Heart left ventricle (tissue), 16 donors: ENCODE measurements at places on chromosomes 1 and 21. TPM values are rescaled to one million over a fixed set of nuclear protein-coding genes. Genes with fewer than 3 reads are reported as not detected.

DNA sequence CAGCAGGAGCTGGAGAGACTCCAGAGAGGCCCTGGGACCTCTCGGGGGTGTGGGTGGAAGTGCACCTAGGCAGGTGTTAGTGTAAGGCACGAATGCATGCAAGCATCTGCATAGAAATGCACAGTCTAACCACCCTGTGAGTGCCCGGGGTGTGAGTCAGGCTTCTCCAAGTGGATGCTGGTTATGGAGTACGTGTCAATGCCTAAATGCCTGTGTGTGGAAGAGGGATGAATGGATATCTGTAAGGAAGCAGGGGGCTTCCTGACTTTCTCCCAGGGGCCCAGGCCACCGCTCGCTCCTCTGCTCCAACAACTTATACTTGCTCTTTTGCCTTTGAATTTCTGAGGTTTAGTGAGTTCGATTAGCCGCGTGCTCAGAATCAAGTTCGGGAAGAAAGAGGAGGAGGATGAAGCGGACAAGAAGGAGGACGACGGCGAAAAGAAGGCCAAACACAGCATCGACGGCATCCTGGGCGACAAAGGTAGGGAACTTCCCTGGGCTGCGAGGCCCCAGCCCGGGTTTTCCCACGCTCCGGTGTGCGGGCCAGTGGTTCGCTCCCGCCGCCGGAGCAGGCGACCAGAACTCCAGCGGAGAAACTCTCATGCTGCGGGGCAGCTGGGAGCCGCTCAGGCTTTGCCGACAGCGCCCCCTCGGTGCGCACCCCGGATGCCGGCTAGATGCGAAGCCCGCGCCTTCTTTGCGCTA lies 5.4 kb downstream of the PAX7 start:
- DNase-seq, result no peak

DNA sequence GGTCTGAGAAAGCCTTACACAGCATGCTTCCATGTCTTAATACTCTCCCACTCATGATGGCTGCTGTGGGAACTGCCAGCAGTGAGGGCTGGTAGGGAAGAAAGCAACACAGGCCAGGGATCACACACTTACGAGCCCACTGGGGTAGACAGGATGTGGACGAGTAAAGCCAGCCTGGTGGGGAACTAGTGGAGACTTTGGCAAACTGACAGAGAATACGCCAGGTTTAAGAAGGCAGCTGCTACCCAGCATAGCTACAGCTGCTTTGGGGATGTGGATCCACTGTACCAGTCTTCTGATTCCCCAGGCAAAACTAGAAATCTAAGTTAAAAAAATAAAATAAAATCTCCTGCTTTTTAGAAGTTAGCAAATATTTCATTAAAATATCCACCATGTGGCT lies 664.0 kb downstream of the SMYD3 start:
- DNase-seq, result no peak

DNA sequence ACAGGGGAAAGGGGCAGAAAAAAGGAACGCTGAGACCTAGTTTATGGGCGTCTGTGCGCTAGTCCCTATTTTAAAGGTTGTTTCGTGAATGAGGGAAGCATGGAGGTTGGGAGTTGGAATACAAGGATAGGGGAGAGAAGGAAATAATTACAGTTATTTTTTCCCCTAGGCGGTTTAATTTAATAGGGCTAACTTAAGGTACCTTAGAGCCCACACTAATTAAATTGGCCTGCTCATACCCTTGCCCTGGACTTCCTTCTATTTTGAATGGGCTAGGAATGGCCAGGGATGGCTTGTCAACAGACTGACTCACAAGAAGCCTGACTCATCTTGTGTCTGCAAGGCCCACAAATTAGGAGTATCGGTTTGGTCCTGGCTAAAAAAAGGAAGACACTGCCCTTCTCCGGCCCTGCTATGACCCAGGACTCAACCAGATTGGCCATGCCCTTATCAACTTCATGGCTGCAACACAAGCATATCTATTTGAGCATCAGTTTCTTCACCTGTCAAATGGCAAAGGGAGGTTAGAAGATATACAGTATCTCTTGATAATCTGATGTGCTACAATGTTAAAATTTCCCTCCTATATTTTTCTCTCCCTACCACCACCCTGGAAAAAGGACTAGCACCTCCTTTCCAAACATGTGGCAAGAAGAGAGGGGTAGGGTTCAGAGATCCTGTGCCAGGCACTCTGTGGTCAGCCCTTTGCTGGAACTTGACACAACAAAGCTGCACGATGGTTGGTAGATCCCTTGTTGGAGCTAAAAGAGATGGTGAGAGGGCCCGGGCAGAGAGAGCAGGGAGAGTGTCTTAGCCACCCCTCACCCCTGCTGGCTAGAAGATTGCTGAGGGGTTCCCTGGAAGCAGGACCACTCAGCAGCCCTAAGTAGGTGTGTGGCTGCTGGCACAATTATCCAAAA lies 2.2 kb upstream of the SSBP3 start:
- no peak for DNase-seq

DNA sequence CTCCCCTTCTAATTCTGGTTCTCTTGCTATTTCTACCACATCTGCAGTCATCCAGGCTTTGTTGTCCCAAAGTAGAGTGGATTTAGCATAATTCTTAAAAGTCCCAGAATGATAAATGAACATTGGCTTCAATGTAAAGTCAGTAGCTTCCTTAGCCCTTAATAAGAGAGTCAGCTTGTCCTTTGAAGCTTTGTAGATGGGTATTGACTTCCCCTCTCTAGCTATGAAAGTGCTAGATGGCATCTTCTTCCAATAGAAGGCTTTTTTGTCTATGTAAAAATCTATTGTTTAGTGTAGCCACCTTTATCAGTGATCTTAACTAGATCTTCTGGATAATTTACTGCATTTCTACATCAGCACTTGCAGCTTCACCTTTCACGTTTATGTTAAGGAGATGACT lies 181.4 kb upstream of the B3GALT2 start:
- DNase-seq, result no peak

DNA sequence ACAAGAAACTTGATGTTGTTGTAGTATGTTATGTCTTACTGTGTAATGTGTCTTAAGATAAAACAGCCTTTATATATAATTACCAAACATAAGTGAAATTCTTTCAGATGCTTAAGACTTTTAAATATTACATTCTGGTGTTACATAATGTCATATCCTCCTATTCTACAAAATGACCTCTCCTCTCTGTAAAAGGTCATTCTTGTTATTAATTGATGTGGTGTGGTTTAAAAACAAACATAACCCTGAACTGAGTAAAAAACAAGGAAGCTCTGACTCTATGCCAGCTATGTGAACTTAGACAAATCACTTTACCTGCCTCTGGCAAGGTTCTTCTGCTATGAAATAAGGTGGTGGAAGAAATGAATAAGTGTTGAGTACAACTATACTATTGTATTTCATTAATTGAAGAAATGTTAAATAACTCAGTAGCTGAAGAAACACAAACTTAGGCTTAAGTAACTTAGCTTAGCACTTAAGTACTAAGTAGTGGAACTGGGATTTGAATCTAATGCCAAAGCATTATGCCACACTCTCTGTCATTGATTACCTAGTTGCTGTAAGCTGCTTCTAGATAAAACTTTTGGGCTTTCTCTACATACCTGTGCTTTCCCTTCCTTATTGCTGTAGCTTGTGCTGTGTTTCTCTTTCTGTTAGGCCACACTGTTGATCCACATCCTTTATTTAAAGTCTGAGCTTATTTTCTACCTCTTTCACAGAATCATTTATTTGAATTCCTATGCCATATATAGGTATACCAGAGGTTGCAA lies 859 bp upstream of the ANGPTL1 start:
- no peak for DNase-seq

PDPN gene
- 162 TPM for polyA plus RNA-seq

ATP1A4 gene
- polyA plus RNA-seq, result not detected

GRCh38 chr1:12140515-12141162 lies 26.2 kb upstream of the TNFRSF1B start:
- DNase-seq, result no peak

DNA sequence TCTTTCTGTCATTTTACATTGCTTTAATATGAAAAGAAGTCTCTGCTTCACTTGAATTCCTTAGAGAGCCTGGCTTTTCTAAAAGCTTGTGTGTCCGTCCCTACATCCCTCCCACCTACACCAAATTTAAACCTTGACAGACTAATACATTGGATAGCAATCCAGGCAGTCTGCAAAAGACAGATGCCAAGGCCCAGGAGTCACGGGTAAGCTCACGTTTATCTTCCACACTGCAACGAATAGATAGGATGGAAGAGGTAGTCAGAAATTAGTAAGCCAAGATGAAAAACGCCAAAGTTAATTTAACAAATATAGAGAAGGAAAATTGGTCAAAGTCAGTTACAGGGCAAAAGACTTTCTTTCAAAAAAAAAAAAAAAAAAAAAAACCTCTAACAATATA lies 338.1 kb downstream of the SMYD3 start:
- no peak for DNase-seq

- DNase-seq, result no peak
Observed at GRCh38 chr21:35113064-35113463, 64.0 kb upstream of the RUNX1 start.

GRCh38 chr1:27360159-27361043 lies 6.4 kb downstream of the MAP3K6 start:
- no peak for DNase-seq

- no peak for DNase-seq
Observed at GRCh38 chr1:108140936-108141335, 59.2 kb downstream of the SLC25A24 start.

GRCh38 chr1:18557621-18558465 lies 72.8 kb upstream of the PAX7 start:
- DNase-seq, result no peak

TMEM200B gene
- 1.5 TPM for polyA plus RNA-seq

GRCh38 chr21:19124691-19125090 lies 721.1 kb upstream of the TMPRSS15 start:
- DNase-seq, result no peak

GRCh38 chr1:56868761-56869160 lies 14.2 kb downstream of the C8A start:
- no peak for DNase-seq

SDF4 gene
- polyA plus RNA-seq, result 212 TPM

NPHS2 gene
- polyA plus RNA-seq, result not detected

GRCh38 chr1:232915212-232915611 lies 35.2 kb upstream of the NTPCR start:
- no peak for DNase-seq

DNA sequence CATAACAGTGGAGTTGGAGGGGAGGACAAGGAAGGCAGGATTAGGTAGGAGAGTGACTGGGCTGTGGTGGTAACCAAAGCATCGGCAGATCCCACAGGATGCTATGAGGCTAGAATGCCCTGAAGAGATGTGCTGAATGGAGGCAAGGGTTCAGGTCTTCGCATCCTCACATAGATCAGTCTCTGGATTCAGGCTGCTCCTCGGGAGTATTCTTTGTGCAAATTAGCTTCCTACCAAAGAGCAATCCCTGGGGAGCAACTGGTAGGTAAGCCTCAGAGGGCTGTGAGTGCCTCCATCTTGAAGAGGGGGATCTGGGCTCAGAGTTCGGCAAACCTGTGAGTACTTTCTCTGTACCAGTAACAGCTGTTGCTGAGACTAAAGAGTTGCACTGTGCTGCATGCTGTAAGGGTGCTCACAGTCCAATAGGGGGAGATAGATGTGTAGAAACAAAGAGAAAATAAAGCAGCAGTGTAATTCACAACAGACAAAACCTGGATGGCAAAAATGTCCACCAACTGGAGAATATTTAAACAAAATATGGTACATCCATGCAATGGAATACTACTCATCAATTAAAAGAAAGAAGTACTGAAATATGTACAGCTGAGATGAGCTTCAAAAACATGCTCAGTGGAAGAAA lies 322.4 kb upstream of the DEPDC1 start:
- DNase-seq, result no peak

DNA sequence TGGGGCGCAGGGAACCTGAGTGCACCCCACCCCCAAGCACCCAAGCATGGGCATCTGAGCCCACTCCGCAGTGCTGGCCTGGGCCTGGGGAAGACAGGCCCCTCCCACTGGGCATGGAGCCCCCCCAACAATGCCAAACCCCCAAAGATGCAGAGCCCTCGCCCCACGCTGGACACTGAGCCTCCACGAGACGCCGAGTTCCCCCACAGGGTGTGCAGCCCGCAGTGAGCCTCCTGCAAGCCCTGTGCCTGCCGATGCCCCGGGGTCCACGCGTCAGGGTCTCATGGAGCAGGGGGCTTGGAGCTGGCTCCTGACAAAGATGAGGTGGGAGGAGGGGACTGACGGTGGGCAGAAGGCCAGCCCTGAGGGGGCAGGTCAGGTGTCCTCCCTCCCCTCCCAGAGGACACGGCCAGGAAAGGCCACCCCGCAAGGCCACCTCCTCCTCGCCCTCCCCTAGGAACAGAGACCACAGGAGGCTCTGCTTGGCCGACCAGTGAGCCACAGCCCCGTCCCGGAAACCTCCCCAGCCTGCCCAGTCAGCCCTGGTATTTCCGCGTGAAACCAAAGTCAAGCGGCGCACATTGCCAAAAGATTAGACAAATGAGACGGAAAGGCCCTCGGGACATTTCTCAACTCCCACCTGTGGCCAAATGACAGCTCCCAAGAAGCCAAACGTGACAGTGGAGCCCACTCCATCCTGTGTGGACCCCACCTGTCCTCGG lies 33.4 kb downstream of the MEGF6 start:
- no peak for DNase-seq

DNA sequence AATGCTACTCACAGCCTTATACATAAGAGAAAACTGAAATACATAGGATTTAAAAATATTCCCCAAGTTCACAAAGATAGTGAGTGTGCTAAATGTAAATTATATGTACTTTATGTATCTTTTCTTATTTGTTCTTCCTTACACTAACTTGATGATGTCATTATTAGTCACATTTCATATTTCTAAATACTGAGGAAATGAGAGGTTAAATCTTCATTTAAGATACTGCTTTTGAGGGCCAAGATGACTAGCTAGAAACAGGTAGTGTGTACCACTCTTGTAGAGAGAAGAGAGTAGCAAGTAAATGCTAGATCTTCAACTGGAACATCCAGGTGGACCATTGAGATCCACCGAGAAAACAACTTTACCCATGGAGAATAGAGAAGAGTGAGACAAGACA lies 29.8 kb downstream of the PYHIN1 start:
- DNase-seq, result no peak

CELF3 gene
- polyA plus RNA-seq, result not detected

DNA sequence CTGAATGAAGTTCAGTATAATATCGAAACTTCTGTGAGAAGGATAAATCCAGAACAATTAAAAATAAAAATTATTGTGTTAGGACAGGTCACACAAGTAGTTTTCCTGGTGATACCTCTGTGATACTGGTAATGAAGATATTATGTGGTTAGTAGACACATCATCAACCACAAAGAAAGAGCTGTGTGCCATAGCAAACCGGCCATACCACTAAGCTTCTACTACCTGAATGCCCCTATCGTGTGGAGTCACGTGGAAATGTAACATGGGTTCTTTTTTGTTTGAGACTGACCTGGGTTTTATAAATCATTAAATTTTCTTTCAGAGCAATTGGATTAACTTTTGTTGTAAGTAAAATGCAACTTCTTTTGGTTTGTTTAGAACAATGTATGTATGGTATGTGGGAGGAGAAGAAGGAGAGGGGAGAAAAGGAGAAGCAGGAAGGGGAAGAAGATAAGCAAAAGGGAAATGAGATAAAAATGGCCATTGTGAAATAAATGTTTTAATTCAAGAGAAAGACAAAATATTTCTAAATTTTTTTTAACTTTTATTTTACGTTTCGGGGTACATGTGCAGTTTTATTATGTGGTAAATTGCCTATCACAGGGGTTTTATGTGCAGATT lies 58.2 kb upstream of the LRRC8B start:
- DNase-seq, result no peak
